Keratinocyte (primary cell): ENCODE measurements at places on chromosomes 11 and 22. TPM values are rescaled to one million over a fixed set of nuclear protein-coding genes. Genes with fewer than 3 reads are reported as not detected.

Gene F2
- polyA plus RNA-seq = not detected in 3 replicates

Gene RIN1
- 10.6 to 18.6 TPM (median 16.1 TPM) in 3 replicates for polyA plus RNA-seq

Gene SLC22A25
- not detected in 3 replicates for polyA plus RNA-seq

Gene OR4A5
- polyA plus RNA-seq = not detected in 3 replicates

Gene CDC45
- polyA plus RNA-seq = 5.2 to 22.7 TPM (median 14.3 TPM) in 3 replicates

Gene INSC
- 0.08 to 0.15 TPM (median 0.13 TPM) in 3 replicates for polyA plus RNA-seq

Gene CHRM1
- not detected in 3 replicates for polyA plus RNA-seq

Gene RASD2
- 0.01 to 0.03 TPM in 2 of 3 replicates, not detected in the other for polyA plus RNA-seq

Gene SRSF8
- 37.8 to 47.7 TPM (median 43.0 TPM) in 3 replicates for polyA plus RNA-seq

Gene MMP13
- 0.05 TPM in 1 of 3 replicates, not detected in the others for polyA plus RNA-seq
